ENCODE measurements at places on chromosomes 13 and 19.

- no peak overlapping the region for H3K4me3 ChIP-seq
- peaks cover 4% of the 10 kb centered on the region for H3K4me1 ChIP-seq
- H3K27me3 ChIP-seq, result peaks cover 7% of the 10 kb centered on the region
- H3K36me3 ChIP-seq, result peaks cover 2% of the 10 kb centered on the region
These were observed 84.3 kb downstream of the TM9SF2 start for GRCh38 chr13:99585609-99586008.

GRCh38 chr19:50549927-50550593 is 18.2 kb downstream of the LRRC4B start:
- no peak overlapping the region for H3K4me3 ChIP-seq
- H3K27ac ChIP-seq, result no peak overlapping the region
- H3K4me1 ChIP-seq, result peaks cover 4% of the 10 kb centered on the region

DNA sequence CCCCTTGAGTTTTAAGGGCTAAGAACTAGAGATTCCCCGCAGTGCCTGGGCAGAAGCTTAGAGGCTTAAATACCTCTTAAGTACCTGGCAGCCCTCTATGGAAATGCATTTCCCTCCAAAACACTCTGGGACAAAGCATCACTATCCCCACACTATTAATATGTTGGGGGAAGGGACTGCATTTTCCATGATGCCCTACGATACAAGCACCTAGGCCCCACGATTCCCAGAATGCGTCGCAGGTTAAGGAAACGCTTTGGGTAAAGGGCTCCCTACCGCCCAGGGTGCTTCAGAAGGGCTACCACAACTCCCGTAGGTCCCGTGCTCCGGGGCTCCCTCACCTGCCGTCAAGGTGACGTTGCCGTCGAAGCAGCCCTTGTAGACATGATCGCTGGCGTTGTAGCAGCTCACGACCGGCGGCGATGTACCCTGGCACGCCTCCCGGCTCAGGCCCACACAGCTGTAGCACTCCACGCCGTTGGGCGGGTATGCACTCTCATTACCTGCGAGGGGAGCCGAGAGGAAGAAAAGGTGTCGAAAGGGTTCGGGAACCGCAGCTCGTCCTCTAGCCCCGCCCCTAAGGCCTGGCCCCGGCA is 2.5 kb downstream of the LYPD3 start:
- peak overlapping the region; percentile 92 for H3K4me3 ChIP-seq
- no peak for DNase-seq
- H3K36me3 ChIP-seq, result no peaks in the 10 kb centered on the region
- H3K27me3 ChIP-seq, result no peaks in the 10 kb centered on the region
- H3K4me1 ChIP-seq, result peaks cover 33% of the 10 kb centered on the region

GRCh38 chr19:40687525-40688016 is 2.9 kb downstream of the NUMBL start:
- H3K4me3 ChIP-seq, result no peak overlapping the region
- peaks cover 10% of the 10 kb centered on the region for H3K36me3 ChIP-seq
- H3K27me3 ChIP-seq, result no peaks in the 10 kb centered on the region
- H3K4me1 ChIP-seq, result peaks cover 15% of the 10 kb centered on the region
- no peak for DNase-seq

- H3K4me3 ChIP-seq, result no peak overlapping the region
- H3K36me3 ChIP-seq, result peaks cover 2% of the 10 kb centered on the region
- no peaks in the 10 kb centered on the region for H3K27me3 ChIP-seq
These were observed 5.3 kb downstream of the USHBP1 start for GRCh38 chr19:17259118-17259780.

- no peak overlapping the region for H3K4me3 ChIP-seq
- no peaks in the 10 kb centered on the region for H3K36me3 ChIP-seq
- no peaks in the 10 kb centered on the region for H3K27me3 ChIP-seq
- peaks cover 53% of the 10 kb centered on the region for H3K4me1 ChIP-seq
- peak overlapping the region; percentile 68 for H3K27ac ChIP-seq
These were observed 220.3 kb downstream of the KLF12 start for GRCh38 chr13:73913751-73914518.

GRCh38 chr13:109945206-109945960 is 159.0 kb upstream of the IRS2 start:
- no peak overlapping the region for H3K4me3 ChIP-seq
- H3K27me3 ChIP-seq, result peaks cover 16% of the 10 kb centered on the region
- no peaks in the 10 kb centered on the region for H3K4me1 ChIP-seq

DNA sequence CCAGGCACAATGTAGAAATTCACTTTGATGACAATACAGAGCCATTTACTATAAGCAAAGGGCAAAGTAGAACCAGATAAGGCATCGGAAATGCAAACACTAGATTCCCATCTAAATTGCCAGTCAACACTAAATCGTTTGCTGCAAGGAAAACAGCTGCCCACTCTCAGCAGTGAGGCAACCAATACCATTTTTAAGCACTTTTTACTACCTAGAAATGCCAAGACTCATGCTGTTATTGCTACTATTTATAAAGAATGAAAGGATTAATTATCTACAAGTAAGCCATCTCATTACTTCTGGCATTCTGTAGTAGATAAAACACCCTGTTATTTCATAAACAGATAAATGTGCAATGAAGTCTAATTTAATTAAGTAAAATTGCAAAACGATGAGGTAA is 422.0 kb downstream of the FGF14 start:
- H3K4me3 ChIP-seq, result no peak overlapping the region
- no peak for DNase-seq
- H3K36me3 ChIP-seq, result peaks cover 2% of the 10 kb centered on the region
- H3K27ac ChIP-seq, result no peak overlapping the region
- no peaks in the 10 kb centered on the region for H3K4me1 ChIP-seq

DNA sequence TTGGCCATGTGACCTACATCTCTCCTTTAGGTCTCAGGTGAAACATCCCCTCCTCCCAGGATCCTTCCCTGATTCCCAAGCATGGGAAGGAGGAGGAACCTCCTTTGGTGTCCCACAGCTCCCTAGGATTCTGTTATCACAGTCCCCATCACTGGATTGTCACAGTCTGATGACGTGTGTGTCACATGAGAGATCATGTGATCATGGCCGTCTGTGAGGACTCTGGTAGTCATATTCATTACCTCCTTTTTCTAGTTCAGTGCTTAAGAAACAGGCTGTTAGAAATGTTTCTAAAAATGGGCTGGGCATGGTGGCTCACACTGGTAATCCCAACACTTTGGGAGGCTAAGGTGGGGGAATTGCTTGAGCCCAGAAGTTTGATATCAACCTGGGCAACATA is 3.0 kb downstream of the DHX34 start:
- H3K4me1 ChIP-seq, result peaks cover 24% of the 10 kb centered on the region
- H3K27me3 ChIP-seq, result no peaks in the 10 kb centered on the region
- no peaks in the 10 kb centered on the region for H3K36me3 ChIP-seq
- DNase-seq, result no peak

DNA sequence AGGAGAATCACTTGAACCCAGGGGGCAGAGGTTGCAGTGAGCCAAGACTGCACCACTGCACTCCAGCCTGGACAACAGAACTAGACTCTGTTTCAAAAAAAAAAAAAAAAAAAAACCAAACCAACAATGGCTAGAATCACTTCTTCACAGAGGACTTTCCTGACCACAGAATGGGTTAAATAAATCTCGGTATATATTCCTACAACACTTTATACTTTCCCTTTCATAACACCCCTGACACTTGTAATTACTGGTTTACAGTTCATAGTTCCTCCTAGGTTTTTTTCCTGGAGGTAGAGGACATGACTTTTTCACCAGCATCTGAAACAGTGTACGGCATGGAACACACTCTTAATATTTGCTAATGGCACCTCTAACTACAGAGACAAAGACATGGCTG is 31.4 kb downstream of the ZDHHC20 start:
- no peak overlapping the region for H3K4me3 ChIP-seq
- no peak for DNase-seq
- H3K36me3 ChIP-seq, result peaks cover 4% of the 10 kb centered on the region
- H3K27ac ChIP-seq, result no peak overlapping the region

GRCh38 chr13:100544866-100545683 is 43.5 kb downstream of the GGACT start:
- H3K4me3 ChIP-seq, result no peak overlapping the region
- H3K36me3 ChIP-seq, result peaks cover 7% of the 10 kb centered on the region
- H3K27ac ChIP-seq, result no peak overlapping the region
- no peaks in the 10 kb centered on the region for H3K27me3 ChIP-seq

DNA sequence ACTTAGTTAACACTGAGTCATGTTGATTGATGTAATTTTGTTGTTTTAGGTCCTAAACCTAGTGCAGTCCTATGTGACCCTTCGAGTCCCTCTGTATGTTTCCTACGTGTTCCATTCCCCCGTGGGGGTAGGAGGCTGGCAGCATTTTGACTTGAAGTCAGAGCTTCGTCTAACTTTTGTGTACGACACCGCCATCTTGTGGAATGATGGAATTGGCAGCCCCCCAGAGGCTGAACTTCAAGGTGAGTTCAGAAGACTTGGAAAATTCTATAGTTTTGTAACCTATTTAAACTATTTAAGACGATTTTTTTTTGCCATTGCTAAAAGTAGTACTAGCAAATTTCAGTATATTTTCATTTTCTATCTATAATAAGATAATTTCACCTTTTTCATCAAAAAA is 117.9 kb downstream of the STOML3 start:
- DNase-seq, result no peak
- H3K4me3 ChIP-seq, result no peak overlapping the region
- no peaks in the 10 kb centered on the region for H3K36me3 ChIP-seq
- peaks cover 35% of the 10 kb centered on the region for H3K27me3 ChIP-seq

DNA sequence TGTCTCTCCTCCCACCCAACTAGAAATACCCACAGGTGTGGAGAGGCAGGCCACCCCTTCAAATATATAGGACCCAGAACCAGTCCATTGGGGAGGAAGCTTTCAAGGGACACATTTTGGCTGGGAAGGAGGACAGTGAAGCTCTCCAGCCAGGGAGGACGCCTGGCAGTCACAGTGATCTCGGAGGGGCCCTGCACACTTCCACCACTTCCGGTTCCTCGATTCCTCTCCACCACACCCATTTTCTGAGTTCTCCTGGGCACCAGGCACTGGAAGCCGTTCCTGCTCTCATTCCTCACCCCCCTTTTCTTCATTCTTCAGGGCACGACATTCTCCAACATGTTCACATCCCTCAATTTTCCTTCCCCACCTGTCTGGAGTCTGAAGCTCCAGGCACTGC is 30.4 kb upstream of the CEACAM21 start:
- H3K36me3 ChIP-seq, result peaks cover 3% of the 10 kb centered on the region
- peaks cover 51% of the 10 kb centered on the region for H3K4me1 ChIP-seq
- peak overlapping the region; percentile 99 for H3K27ac ChIP-seq
- H3K27me3 ChIP-seq, result no peaks in the 10 kb centered on the region
- no peak for DNase-seq

GRCh38 chr13:95247852-95248251 is 53.4 kb downstream of the ABCC4 start:
- no peak overlapping the region for H3K4me3 ChIP-seq
- H3K27me3 ChIP-seq, result no peaks in the 10 kb centered on the region
- H3K36me3 ChIP-seq, result peaks cover 16% of the 10 kb centered on the region
- DNase-seq, result no peak

- H3K36me3 ChIP-seq, result no peaks in the 10 kb centered on the region
- DNase-seq, result no peak
- H3K4me3 ChIP-seq, result peak overlapping the region; percentile 96
- peaks cover 24% of the 10 kb centered on the region for H3K4me1 ChIP-seq
These were observed 750 bp downstream of the RAB20 start for GRCh38 chr13:110560601-110561343.

DNA sequence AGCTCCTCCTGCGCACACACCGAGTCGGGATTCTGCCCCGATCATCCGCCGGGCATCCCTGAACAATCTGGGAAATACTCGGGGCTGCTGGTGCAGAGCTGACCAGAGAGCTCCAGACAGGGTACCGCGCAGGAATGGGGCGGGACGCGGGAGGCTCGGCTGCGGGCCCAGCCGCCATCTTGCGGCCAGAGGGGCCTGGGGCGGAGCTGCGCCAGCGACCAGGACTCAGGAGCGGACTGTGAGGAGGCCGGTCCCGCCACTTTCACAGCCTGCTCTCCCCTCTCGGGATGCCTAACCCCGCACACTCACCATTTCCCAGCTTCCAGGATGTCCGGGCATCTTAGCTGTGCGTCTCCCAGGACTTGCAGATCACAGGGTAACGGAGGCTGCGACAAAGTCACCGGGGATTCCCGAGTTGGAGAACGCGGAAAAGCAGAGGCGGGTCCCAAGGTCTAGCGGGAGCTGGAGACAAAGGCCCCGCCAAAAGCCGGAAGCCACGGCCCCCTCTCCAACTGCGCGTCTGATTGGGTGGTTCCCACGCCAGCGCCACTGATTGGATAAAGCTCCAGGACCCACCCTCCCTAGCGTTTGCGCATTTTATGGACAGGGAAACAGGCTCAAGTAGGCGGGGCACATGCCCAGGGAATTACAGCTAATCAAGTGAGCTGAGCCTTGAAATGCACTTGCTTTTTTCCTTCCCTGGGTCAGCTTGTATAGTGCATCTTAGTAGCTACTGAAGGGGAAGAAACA is 15.8 kb upstream of the ZNF43 start:
- DNase-seq, result peak; percentile 85
- H3K4me3 ChIP-seq, result peak overlapping the region; percentile 91
- no peaks in the 10 kb centered on the region for H3K27me3 ChIP-seq
- H3K4me1 ChIP-seq, result peaks cover 15% of the 10 kb centered on the region
- no peaks in the 10 kb centered on the region for H3K36me3 ChIP-seq

GRCh38 chr13:108877300-108877699 is 247.9 kb downstream of the MYO16 start:
- DNase-seq, result no peak
- no peak overlapping the region for H3K4me3 ChIP-seq
- no peak overlapping the region for H3K27ac ChIP-seq
